ENCODE measurements at places on chromosomes 3 and 15.

DNA sequence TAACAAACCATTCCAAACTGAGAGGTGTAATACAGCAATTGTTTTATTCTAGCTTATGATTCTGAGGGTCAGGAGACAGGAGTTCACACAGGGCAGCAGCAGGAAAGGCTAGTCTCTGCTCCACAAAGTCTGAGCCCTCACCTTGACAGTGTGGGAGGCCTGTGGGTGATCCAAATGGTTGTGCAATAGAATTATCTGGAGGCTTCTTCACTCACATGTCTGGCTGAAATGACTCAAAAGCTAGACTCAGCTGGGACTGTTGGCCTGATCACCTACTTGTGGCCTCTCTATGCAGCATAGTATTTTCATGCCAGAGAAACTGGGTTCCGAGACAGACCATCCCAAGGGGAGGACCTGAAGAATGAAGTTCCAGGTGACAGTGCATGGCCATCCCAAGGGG, 233.9 kb upstream of the UBE2E2 start:
- DNase-seq: no peak

DNA sequence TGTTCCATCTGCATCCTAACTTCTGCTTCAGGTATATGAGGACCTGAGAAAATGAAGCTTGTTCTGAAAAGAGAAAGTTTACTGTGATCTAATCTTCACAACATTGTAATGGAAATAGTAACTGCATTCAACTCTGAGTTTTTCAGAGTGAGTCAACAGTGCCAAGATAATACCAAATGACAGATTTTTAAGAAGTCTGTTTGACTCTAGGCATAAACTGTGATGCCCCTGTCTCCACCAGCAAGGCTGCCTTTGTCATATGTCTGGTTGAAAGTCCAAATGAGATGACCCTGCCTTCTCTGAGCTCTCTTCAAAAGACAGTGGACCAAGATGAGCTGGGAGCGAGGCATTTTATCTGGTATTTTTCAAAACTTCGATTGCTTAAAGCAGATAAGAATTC, 44.8 kb upstream of the B3GNT5 start:
- no peak for DNase-seq

DNA sequence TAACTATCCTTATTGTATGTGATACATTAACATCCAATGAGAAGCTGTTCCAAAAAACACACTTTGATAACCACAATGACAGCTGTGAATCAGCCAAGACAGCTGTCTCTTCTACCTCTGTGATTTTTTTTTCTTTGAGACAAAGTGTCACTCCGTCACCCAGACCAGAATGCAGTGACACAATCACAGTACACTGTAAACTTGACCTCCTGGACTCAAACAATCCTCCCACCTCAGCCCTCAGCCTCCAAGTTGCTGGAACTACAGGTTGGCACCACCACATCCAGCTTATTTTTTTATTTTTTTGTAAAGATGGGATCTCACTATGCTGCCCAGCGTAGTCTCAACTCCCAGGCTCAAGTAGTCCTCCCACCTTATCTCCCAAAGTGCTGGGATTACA, 73.5 kb upstream of the TMCO5A start:
- no peak for DNase-seq

DNA sequence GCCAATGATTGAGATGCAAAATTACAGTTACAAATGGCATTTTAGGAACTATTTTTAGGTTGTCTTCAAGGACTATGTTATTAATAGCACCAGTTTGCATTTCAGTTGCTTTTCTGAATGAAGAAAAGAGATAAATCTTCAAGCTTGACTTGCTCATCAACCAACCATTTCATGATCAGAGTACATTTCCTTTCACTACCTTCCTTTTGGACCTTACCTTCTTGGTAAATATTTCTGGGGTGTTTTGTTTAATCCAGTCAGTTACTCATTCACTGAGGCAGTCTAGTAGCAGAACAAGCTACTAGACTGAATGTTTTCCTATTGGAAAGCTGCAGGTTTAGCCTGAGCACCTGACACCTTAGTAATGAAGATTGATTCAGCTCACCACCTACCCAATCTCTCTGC, 8.2 kb downstream of the SLC27A2 start:
- DNase-seq: no peak

DNA sequence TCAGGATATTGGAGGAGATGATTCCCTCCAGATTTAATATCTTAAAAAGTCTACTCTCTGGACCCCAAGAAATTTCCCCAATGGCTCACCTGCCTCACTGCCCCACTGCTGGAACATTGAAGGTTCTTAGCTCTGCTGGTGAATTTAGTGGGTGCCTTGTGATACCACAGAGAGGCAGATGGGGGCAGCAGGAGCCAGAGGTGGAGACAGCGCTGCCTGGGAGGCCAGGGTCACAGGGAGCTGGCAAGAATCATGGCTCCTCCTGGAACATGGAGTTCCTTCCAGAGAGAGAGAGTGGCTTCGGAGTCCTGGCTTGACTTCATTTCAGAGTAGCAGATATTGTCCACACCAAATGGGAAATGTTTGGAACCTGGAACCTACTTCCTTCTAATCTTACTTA, 263.5 kb upstream of the CFAP20DC start:
- no peak for DNase-seq

GRCh38 chr15:63599401-63600000, 2.3 kb downstream of the FBXL22 start:
- no peak for DNase-seq

GRCh38 chr3:67710396-67710795, 56.0 kb upstream of the SUCLG2 start:
- DNase-seq: no peak

DNA sequence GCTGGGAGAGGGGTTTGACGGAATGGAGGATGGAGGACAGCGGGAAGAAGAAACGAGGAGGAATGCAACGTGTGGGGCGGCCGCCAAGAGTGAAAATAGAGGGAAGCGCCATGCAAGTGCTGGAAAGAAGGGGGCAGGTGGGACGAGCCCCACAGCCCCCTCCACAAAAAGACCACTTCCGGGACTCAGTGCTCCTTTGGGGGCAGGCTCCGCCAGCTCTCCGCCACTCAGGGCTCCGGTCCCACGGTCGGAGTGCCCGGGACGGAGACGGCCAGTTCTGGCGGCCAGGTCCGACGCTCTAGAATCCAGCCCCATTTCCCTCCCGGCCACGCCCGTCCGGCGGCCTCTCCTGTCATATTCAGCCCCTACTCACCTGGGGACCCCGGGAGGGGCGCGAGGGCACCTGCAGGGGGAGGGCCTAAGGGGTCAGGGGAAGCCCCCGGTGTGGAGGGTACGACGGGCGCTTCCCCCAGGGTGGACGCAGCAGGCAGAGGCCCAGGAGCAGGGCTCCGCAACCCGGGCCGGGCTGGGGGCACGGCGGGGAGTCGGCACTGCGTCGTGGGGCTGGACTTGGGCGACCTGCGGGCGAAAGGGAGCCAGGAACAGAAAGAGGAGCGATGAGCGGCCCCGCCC, 25.5 kb upstream of the CSPG4 start:
- peak; percentile 57 for DNase-seq

DNA sequence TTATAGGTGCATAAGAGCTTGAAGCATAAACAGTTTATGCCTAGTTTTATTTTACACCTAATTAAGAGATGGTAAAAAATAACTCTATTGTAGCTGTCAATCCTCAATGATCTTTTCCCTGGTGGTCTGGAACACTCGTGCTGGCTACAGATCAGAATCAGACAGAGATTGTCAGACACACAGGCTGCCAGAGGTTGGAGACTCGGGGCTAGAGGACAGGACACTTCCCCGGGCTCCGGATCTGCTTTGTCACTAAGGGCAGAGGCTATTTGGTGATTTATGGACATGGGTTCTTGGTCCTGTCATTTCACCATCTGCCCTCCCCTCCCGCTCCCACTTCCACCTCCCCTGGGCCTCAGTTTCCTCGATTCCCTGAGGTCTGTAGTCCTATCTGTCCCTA, 16.5 kb upstream of the FAM174B start:
- DNase-seq: no peak

- DNase-seq: no peak
These were observed 36.4 kb downstream of the SLC12A1 start for GRCh38 chr15:48242535-48242934.

GRCh38 chr3:120568598-120568997, 27.5 kb upstream of the NDUFB4 start:
- no peak for DNase-seq

- no peak for DNase-seq
These were observed 554 bp downstream of the CHST13 start for GRCh38 chr3:126524429-126524988.

- no peak for DNase-seq
These were observed 8.1 kb downstream of the FAM131A start for GRCh38 chr3:184345317-184346144.

DNA sequence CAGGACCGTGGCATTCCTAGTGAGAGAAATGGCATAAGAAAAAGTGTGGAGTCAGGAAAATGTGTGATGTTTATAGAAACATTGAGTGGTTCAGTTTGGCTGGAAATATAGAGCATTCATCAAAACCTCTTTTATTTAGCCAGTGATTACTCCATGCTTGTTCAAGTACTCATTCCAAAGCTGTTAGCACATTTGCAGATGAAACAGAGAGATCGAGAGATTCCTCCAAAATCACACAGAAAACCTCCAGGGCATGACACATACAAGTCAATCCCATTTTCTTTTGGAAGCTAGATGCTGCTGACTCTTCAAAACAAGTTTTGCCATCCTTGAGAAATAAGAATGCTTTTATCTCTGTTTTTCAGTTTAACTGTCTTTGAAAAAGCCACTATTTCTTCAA, 11.5 kb upstream of the MB21D2 start:
- DNase-seq: no peak

GRCh38 chr3:163622384-163622783, 1455.9 kb downstream of the SI start:
- DNase-seq: no peak

DNA sequence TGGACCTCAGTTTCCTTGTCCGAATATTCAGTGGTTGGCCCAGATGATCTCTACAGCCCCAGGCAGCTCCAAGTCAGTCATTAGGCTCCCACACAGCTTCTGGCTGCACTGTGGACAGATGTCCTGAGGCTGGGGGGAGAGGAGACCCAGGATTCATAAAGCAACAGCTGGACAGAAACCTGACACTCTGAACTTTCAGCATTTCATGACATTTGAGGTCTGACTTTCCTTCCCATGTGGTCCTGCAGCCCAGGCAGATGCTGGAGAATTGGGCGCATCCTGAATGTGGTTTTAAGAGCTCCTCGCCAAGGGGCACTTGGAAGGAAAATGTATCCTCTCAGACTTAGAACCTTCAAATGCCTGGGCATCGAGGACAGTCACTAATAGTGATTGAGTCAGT, 307.6 kb upstream of the LRRFIP2 start:
- DNase-seq: no peak

- no peak for DNase-seq
These were observed 329.1 kb downstream of the FOXP1 start for GRCh38 chr3:71254281-71255057.

GRCh38 chr3:15310491-15311370, 21.7 kb downstream of the SH3BP5 start:
- DNase-seq: no peak

GRCh38 chr3:112555535-112556170, 6.1 kb downstream of the ATG3 start:
- no peak for DNase-seq

- no peak for DNase-seq
These were observed 1.5 kb downstream of the ZNF639 start for GRCh38 chr3:179324270-179324754.

DNA sequence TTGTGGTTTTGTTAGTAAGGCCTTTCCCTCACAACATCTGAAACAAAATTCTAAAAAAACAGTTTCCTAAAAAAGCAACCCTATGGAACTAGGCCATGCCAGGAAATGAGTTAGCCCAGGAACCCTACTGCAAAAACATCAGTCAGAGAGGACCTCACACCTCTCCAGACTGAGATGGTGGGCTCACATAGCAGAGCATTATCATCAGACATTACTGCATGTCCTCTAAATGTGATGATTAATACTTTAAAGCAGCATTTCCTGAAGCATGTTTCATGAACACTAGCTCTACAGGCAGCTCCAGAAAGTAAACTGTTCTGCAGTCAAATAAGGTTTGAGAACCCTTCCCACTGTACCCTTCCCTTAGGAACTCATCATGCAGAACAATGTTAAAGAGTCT, 232.3 kb upstream of the MRPL3 start:
- DNase-seq: no peak

GRCh38 chr3:188417766-188418165, 263.8 kb downstream of the LPP start:
- no peak for DNase-seq

DNA sequence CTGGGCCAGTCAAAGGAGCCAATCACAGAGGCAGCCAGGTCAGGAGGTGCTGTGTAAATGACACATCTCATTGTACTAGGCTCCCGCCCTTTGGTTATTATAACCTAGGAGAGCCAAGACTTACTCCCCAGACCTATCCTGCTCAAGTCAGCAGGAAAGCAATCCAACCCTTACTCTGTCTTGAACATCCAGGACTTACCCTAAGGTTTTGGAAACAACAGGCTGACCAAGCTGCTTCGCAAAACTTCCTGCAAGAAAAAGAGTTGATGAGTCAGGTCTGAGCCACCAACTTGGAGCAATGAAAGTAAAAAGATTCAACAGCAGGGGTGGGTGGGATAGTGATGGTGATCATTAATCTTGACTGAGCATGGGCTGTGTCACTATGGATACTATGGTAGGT, 144.4 kb downstream of the MYLK start:
- DNase-seq: no peak

DNA sequence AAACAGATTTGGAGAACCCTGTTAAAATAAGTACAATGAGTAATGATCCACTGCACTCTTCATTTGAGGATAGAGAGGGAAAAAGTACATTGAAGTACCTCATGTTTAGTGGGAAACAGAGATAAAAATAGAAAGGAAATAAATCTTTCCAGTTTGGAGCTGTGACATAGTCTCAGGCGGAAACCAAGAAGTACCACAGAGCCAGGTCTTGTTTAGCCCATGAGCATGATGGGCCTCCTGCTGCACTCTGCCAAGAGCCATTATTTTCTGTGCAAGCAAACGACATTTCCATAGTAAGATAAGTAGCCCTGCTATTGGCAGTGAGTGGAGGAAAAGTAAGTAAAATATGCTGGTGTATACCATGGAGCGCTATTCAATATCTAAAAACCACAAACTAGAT, 796.1 kb downstream of the TBL1XR1 start:
- DNase-seq: no peak

DNA sequence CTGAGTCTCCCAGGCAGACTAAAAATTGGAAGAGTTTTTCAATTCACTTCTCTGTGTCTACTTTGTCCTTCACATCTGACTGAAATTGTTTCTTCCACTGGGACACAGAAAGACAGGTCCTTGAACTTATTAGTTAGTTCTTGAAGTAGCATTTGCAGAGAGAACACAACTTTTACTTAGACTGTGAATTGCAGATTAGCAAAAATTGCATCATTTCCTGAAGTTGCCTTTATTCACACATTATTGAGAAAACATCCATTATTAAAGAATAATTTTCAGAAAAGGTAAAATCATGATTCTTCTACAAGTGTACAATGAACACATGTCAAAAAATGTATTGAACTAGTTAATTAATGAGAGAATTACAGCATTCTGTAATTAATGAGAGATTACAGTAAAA, 1.4 kb upstream of the COMMD2 start:
- no peak for DNase-seq

- no peak for DNase-seq
These were observed 630.5 kb downstream of the TBL1XR1 start for GRCh38 chr3:176566757-176567156.

All from right forelimb (tissue), 1 donor.